Activated T-helper 1 cell treated with anti-CD3 and anti-CD28 coated beads, Interleukin-2, amount 50 U/mL, for 16 hours (primary cell): ENCODE measurements at places on chromosomes 12 and 14.
A peak's percentile ranks its signal among the peaks of the same experiment; 100 is the strongest.

DNA sequence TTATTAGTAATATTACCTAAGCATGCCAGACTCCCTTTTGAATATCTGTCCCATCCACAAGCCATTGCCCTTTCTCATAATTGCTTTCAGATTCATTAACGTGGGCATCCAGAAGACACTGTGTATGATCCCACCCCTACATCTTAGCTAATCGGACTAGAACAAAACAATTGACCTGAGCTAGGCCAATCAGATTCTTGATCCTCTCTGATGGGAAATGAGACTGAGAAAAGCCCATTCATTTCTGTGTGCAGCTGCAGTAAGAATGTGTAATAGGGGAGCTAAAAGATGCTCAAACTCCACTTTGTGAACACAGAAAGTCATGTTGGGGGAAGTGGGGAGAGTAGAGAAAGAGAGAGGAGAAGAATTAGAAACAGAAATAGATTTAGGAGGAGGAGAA lies 281.7 kb upstream of the G2E3 start:
- DNase-seq = no peak

DNA sequence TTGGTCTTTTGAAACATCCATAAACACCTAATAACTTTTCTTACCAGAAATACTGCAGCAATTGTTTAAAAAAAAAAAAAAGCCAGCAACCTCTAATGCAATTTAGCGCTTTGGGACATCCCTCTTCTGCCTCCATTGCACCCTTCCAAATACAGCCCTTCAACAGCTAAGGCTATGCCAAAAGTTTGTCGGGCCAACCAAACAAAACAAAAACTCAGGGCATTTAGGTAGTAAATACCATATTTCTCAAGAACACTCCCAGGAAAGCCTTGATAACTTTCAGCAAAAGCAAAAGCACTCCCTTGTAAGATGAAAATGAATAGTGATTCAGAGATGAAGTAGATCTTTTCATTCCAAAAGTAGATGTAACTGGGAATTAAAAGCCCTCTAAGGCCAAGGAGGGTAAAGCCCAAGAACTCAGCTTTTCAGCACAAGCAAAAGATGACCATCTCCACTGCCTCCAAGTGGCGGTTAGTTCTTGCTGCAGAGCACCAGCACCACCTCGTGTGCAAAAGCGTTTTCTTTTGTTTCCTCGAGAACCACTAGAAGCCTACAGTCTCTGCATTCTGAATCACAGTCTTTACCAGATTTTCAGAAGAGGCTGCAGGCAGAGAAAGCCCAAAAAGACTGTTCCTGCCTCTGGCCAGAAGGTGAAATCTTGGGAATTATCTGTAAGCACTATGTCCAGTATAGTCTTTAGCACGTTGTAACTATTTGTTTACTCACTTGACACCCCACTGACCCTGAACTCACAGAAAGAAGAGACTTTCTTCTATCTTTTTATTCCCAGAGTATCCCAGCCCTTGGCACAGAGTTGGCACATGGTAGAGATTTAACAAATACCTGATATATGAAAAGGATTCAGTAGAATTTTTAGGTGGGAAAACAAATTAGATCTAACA lies 53.1 kb downstream of the SIX6 start:
- no peak for DNase-seq

DNA sequence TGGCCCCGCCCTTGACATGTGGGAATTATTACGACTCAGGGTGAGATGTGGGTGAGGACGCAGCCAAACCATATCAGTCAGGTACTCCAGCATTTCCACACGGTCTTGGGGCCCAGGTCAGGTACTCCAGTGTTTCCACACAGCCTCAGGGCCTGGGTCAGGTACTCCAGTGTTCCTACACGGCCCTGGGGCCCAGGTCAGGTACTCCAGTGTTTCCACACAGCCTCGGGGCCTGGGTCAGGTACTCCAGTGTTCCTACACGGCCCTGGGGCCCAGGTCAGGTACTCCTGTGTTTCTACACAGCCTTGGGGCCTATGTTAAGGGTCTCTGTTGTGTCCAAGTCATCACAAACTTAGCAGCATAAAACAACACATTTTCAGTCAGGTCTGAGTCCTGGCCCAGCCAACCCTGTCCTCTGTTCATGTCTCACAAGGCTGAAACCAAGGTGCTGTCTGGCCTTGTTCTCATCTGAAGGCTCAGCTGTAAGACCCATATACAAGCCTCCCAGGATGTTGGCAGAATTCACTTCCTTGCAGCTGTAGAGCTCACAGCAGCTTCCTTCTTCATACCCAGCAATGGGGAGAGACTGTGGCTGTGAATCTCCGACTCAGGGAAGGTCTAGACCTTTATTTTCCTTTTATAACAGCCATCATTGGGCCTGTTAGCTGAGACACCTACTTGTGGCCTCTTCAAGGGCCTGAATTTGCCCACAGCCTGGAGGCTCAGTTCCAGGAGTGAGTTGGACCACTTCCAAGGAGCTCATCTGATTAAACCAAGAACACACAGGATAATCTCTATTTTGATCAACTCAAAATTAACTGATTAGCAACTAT lies 107.6 kb upstream of the SFSWAP start:
- no peak for DNase-seq

GRCh38 chr14:73216030-73216429 lies 21.3 kb upstream of the PAPLN start:
- DNase-seq = no peak

- no peak for DNase-seq
These were observed 41.5 kb downstream of the ANO6 start for GRCh38 chr12:45257185-45257930.

DNA sequence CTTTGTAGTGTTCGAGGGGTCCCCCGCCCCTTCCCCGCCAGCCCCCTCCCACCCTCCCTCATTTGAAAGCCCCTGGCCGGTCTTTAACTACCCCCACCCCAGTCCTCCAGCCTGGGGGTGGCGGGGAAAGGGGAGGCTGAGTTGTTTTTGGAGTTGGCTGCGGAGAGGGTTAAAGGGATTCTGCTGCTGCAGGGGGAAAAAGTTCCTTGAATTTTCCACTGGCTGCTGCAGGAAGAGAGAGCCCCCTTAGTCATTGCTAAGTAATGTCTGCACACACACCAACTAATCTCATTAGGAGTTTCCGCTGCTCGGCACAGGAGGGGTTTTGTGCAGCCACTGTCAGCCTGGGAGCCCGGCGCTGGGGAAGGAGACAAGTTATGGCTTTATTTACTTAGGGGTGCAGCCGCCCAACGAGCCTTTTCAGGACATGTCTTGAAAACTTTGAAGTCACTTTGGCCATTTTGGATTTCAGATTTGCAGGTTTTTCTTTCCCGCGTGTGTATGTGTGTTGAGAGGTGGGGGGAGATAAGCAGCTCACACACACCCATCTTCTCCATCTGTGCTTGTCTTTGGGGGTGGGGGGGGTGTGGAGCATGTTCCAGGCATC lies 1.8 kb downstream of the ELK3 start:
- DNase-seq = peak; percentile 40

- no peak for DNase-seq
These were observed 31.4 kb downstream of the CFAP251 start for GRCh38 chr12:121949648-121950397.

DNA sequence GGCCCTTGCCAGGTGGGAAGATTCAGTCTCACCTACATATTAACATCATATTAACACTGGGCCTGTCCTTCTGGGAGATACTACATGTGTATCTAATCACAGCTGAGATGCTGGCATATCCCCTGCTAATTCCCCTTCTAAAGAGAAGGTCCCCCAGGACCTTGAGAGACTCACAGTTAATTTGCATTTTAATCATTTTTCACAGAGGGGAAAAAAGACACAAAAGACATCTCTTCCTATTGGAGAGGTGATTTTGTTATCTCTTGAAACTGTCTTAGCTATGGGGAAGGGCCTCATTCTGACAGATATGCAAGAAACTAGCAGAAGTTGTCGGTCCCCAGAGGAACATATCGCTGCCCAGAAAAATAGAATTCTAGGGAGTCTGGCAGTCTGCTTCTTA lies 7.5 kb downstream of the C14orf132 start:
- DNase-seq = no peak

- DNase-seq = no peak
These were observed 108.0 kb downstream of the RIMBP2 start for GRCh38 chr12:130608132-130608531.

GRCh38 chr14:63852817-63853731 lies at the start of gene SYNE2:
Gene SYNE2 (plus strand): TSS chr14:63853004. CDS start chr14:63909149, 56,145 bp downstream.
- peak; percentile 61 for DNase-seq

- no peak for DNase-seq
These were observed 146.2 kb downstream of the BCL11B start for GRCh38 chr14:99125616-99126431.

GRCh38 chr12:47156167-47156736 lies 76.5 kb upstream of the AMIGO2 start:
- no peak for DNase-seq

DNA sequence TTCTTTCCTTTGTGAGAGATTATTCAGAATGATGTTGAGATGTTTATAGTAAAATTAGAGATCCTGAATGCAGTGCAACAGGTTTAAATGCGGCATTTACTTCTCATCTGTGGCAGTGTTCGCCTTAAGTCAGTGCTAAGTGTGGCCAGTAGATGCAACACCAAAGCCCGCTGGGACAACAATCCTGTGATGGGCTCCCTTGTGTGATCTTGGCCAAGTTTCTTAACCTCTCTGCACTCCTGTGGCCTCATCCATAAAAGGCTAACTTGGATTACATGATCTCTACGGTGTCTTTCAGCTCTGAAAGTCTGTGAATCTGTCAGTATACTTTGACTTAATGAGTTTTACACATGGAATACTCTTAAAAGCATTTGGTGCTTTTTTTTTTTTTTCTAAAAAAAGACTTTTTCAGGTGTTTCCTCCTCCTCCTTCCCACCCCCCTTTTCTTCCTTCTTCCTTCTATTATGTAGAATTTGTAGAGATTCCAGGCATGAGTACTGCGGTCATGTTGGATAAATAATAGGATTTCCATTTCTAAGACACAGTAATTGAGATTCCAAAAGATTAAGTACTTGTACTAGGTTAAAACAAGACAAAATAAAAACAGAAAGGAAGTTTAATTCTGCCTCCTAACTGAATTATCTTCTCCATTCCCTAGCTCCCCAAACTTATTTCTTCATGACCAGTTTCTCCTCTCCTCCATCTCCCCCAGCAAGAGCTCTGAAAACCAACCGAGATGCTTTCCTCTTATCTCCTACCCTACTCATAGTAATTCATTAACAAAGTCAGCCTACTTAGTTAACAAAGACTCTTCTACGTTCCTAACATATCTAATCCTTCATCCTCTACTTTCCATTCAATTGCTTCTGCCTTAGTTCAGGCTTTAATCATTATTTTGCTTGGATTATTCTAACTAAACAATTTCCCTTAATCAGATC lies 42.2 kb upstream of the NAV3 start:
- DNase-seq = no peak

DNA sequence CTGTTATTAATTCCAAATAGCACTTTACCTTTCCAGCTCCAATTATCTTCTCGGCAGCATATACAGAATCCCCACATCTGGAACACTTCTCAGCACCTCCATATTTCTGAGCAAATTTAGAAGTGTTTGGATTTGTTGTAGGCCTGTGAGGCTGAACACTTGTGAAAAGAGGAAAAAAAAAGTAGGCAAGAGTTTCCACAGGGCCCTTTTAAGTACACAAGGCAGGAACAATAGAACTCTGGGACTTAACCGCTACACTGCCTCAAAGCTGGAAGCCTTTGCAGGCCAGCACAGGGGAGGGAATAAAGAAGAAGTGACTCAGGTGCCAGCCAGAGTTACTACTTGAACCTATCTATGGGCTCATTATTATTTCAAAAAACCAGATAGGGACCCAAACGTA lies 18.6 kb downstream of the CSRP2 start:
- DNase-seq = no peak

DNA sequence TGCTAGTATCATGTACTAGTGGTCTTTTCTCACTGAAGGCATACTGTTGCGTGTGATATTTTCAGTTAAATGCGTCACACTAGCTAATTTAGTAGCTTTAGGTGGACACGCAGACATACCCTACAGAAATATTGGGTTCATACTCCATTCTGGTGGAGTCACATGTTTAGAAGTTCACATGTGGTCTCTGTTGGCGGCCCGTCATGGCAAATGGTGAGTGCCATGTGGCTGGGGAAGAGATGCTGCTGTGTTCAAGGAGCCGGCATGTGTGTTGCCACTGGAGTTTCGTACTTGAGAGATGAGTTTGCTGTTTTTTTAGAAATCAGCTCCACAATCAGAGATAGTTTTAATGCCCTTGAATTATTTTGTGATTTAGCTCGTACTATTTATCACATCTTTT lies 454.6 kb downstream of the PCNX1 start:
- DNase-seq = no peak

DNA sequence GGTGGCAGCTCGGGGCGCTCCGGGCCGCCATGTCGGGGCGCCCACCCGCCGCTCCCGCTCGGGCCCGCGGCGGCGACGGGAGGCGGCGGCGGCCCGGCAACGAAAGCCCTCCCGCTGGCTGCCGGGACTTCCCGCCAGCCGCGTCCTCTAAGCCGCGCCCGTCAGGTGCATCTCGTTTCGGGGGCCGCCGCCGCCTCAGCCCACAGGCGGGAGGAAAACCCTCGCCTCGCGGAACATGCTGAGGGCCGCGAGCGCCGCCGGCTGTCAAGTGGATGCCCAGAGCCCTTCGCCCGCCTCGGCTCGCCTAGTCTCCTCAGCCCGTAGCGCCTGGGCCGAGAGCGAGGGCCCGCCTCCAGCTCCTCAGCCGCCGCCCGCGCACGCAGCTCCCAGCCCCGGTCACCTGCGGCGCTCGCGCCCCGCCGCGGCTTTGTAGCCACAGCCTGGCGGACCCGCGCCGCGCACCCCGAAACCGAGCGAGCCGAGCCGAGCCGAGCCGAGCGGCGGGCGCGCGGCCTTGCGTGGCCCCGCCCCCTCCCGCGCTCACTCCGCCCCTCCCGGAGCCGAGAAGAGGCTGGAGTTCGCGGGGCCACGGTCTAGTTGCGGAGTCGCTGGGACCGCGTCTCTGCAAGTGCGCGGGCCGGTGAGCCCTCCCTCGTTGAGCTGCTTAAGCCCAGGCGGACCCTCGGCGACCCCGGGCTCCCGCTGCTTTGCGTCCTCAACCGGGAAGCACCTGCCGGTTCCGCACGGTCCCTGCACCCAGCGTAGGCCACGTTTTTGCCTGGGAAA lies at the start of gene EML5:
TSS of gene EML5 (minus strand) at position 481 of the 786 bp plus-strand sequence. CDS start at position 31, 450 bp downstream.
- DNase-seq = peak; percentile 78

GRCh38 chr12:79662046-79662811 lies 28.5 kb downstream of the PAWR start:
- DNase-seq = no peak

GRCh38 chr14:91225025-91225424 lies 19.5 kb downstream of the GPR68 start:
- DNase-seq = no peak
